H54 (cell line): ENCODE measurements at places on chromosomes 7 and 10.

GRCh38 chr7:101924171-101924570 is 106.7 kb downstream of the CUX1 start:
- peak; percentile 72 for DNase-seq

DNA sequence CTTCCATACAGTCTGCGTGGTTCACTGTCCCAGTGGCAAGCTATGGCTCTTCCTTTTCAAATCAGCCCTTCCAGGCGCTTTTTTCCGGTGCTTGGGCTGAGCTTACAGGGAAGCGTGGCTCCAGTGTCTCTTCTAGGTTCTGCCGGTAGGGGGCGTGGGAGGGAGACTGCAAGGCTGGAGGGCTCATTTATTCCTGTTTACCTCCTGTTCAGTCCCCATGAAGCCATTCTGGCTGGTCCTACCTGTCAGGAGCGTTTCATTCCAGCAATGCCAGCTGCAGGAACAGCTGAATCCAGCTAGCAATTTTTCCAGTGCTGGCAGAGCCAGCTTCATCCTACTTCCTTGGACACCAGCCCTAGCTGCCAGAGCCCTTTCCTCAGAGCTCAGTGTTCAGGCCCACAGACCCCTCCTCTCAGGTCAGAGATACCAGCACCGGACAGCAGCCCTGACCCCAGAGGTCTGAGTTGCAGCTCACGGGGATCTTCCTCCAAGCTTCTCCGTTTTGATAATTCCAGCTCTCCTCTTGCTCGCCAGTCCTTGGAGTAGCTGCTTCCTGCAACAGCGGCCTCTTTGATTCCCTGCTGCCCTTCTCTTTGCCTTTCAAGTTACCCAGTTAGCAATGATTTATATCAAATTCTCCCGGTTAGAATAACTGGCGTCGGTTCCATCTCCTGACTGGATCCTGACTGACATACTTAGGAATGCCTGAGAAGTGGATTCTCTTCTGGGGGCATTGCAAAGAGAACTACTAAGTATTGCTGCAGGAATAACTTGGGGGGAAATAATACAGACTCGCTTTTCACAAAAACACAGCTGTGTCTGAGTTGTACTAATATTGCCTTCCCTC is 129.8 kb downstream of the FRMD4A start:
- no peak for DNase-seq

- no peak for DNase-seq
These were observed 82.2 kb downstream of the SVOPL start for GRCh38 chr7:138618933-138619332.

- DNase-seq: no peak
These were observed 301.6 kb downstream of the SNX13 start for GRCh38 chr7:17638727-17639126.

GRCh38 chr7:73364006-73364728 is 36.2 kb downstream of the FKBP6 start:
- no peak for DNase-seq

DNA sequence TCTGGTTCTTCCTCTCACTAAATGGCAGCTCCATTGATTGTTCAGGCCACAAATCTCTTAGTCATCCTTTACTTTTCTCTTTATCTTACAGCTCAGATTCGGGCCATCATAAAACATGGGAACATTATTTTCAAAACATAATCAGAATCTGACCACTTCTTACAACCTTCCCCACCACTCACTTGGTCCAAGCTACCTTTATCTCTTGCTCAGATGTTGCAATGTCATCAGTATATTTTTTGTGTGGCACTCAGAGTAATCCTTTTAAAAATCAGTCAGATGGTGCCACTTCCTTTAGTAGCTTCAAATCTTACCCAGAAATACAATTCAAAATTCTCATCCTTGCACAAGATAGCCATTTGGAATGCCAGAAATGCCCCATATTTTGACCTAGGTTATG is 34.5 kb upstream of the FAM3C start:
- no peak for DNase-seq

GRCh38 chr7:129952653-129953560 is at the start of gene UBE2H:
TSS of gene UBE2H (minus strand) at chr7:129952960. CDS start at chr7:129952555, 405 bp downstream.
- DNase-seq: peak; percentile 87

- no peak for DNase-seq
These were observed 65.9 kb upstream of the FZD1 start for GRCh38 chr7:91198371-91198770.

DNA sequence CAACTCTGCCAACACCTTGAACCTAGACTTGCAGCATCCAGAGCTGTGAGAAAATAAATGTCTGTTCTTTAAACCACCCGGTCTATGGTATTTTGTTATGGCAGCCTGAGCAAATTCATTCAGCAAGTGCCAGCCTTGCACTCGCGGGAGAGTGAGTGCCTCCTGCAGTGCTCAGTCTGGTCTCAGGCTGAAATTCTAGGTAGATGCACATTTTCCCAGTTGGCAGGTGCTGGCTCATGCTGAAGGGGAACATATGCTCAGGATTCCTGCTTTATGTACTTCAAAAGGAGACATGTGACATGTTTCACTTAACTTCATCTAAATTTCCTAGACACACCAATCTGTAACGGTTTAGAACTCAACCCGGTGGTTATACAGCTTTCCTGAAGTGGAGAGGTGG is 170.8 kb downstream of the MGMT start:
- DNase-seq: no peak

DNA sequence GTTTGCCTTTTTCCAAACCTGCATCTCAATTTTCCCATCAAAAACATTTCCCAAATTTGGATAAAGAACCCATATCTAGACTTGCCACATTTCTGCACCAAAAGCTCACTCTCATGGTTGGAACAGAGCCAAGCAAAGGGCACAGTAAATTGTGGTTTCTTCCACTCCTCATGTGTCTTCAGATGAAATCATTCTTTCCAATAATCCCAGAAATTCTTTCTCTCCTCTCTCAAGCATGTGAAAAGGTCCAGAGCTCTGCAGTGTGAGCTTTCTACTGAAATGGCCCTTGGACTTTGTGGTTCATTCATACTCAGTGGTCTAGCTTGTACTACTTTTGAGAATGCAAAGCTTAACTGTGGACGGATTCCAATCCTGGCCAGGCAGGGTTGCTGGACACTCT is 19.8 kb downstream of the PRSS2 start:
- no peak for DNase-seq

GRCh38 chr10:89384474-89385340 is 6.9 kb downstream of the IFIT1B start:
- DNase-seq: no peak

GRCh38 chr7:138377306-138377705 is 82.8 kb upstream of the TRIM24 start:
- DNase-seq: no peak

DNA sequence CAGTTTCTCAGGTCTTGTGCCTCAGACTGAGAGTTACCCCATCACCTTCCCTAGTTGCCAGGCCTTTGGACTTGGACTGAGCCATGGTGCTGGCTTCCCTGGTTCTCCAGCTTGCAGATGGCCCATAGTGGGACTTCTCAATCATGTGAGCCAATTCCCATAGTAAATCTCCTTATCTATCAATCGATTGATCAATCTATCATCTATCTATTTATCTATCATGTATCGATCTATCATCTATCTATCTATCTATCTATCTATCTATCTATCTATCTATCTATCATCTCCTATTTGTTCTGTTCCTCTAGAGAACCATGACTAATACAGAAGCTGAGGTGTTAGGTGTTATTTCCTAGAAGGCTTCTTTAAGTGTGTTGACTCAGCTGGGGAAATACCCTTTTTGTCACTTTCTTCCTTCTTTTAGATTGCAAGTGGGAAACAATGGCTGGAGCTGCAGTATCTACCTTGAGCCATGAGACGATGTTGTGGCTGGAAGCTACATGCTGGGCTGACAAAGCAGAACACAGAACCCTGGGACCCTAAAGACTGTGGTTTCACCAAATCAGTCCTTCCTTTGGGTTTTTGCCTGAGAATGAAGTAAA is 234.7 kb upstream of the GLI3 start:
- no peak for DNase-seq

DNA sequence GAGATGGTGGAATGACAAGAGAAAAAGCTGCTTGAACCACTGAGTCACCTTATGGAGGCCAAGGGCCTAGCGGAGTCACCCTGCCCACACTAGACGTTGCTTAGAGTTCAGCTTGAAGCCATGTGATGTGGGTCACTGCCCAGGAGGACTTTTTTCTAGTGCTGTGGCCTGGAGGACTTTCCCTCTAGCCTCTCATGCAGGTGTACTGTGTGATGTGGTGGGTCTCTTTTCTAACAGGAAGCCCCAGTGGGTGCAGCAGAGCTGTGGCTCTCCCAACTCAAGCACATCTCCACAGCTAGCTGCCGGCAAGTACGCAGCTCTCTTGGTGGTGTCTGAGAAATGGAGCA is 13.6 kb downstream of the POR start:
- no peak for DNase-seq

- no peak for DNase-seq
These were observed 211.0 kb downstream of the TCF7L2 start for GRCh38 chr10:113161066-113161465.

DNA sequence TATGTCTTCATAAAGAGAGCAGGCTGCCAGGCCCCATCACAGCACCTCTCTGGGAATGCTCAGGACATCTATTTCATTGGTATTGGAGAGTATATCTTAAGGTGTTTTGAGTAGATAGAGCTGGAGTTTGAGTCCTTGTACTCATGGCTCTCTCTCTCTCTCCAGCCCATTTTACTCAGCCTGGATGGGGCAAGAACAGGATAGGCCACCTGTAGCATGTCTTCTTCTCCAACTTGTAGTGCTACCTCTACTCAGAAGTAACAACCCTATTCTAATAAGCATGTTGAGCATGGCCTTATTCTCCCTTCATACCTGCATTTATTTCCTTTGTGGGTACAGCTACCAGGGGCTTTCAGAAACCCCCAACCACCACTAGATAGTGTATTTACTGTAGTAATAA is 21.9 kb downstream of the PRLHR start:
- DNase-seq: no peak

GRCh38 chr7:115478426-115478825 is 552.1 kb downstream of the TFEC start:
- no peak for DNase-seq

DNA sequence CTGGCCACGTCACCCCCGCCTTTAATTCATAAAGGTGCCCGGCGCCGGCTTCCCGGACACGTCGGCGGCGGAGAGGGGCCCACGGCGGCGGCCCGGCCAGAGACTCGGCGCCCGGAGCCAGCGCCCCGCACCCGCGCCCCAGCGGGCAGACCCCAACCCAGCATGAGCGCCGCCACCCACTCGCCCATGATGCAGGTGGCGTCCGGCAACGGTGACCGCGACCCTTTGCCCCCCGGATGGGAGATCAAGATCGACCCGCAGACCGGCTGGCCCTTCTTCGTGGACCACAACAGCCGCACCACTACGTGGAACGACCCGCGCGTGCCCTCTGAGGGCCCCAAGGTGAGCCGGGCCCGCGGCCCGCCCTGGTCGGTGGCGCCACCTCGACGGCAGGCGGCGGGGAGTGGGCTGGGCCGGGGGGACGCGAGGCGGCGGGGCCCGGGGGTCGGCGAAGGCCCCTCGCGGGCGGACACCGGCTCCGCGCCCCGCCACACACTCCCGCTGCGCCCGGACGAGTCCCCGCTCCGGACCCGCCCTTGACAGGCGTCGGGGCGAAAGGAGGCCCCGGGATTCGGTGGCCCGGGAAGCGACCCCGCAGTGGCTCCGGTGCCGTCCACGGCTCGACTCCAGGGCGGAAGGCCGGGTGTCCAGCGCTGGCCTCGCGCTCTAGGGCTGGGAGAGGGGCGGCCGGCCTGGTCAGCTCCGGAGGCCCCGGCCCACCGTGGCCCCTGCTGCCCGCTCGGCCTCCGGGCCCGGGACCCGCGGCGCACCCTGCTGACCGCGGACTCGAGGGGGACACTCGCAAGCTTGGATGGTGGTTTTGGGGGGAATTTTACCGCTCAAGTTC is 557 bp downstream of the BAG3 start:
- DNase-seq: no peak

DNA sequence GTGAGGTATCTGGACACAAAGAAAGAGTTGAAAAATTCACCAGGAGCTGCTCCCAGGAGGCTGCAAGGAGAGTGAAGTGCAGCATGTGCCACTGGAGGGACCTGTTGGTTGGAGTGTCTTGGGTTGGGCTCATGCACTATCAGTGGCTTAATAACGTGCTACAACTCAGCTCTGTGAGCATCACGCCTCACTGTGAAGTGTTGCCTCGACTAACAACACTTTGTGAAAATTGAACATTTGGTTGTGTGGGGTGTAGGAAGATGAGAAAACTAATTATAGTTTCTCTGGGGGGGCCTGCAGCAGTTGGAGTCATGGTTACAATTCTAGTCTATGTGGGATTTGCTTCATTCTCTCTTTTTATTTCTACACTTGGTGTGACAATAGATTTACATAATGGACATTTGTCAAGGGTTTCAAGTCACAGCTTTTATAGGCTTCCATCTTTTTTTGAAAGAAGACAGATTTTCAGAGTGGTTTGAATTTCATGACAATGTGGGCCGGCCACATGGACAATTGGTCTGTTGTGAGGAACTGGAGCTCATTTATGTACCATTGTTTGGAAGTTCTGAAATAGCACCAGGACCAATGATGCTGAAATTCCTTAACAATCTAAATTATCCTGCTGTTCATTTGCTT is 121.3 kb downstream of the RAMP3 start:
- no peak for DNase-seq

DNA sequence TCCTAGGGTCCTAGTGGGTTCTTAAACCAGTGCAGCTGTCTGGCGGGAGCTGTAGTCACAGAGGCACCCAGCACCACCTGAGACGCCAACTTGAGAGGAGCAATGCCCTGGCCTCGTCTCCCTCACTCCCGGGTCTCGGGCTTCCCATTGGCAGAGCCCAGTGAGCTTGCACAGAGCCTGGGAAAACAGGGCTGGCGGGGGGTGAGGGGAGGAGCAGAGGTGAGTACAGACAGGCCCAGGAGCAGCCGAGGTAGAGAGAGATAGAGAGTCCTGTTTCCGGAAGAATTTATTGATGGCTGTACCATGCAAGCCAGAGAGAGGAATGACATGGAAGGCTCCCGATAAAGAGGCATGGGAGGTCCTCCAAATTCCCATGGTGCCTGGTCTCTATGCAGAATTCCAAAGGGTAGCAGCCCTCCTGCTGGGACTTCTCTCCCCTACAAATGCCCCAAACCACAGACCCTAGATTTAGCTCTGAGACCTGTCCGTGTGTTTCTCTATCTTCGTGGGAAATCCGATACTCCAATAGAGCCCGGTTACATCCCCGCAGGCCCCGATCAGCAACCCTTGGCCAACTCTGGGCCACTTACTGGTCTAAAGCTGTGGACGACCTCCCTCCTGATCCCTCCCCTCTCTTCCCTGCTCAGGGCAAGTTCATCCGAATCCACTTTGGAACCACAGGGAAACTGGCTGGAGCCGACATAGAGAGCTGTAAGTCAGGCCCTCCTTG is 20.3 kb upstream of the MYH16 start:
- DNase-seq: no peak

DNA sequence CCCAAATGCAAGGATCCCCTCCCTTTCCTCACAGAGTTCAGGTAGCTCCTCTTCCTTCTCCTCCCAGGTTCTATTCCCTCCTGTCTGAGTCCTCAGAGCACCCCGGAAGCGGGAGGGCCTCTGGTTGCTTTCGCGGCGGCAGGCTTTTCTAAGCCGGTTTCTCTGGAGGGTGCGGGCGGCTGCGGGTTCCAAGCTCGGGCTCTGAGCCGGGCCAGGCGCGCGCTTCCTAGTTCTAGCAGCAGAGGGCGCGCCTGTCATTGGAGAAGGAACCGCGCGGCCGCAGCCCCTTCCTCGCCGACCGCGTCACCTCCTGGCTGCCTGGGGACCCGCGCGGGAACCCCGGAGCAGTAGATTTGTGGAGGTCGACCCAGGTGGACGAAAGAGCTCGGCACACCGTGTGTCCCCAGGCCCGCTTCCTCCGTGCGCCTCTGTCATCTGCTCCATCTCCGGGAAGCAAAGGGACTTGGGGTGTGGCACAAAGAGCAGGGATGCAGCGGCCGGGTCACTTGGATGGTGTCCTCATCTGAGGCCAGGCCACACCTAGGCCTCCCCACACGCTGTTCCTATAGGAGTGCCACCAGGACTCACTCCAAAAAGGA is 389.0 kb upstream of the PODXL start:
- peak; percentile 39 for DNase-seq
